ENCODE measurements at places on chromosomes 3 and 15.

- no peaks in the 10 kb centered on the region for H3K36me3 ChIP-seq
- H3K27me3 ChIP-seq = no peaks in the 10 kb centered on the region
- no peak overlapping the region for H3K4me3 ChIP-seq
- peaks cover 42% of the 10 kb centered on the region for H3K4me1 ChIP-seq
Measured at GRCh38 chr15:47565949-47566348, 151.4 kb upstream of the SEMA6D start.

- peaks cover 5% of the 10 kb centered on the region for H3K4me1 ChIP-seq
- H3K27ac ChIP-seq = no peak overlapping the region
- H3K27me3 ChIP-seq = peaks cover 6% of the 10 kb centered on the region
- DNase-seq = no peak
Measured at GRCh38 chr15:60721257-60721626, 242.3 kb upstream of the ICE2 start.

- no peaks in the 10 kb centered on the region for H3K4me1 ChIP-seq
- DNase-seq = no peak
- H3K27ac ChIP-seq = no peak overlapping the region
- H3K4me3 ChIP-seq = no peak overlapping the region
- no peaks in the 10 kb centered on the region for H3K36me3 ChIP-seq
- H3K27me3 ChIP-seq = peaks cover 28% of the 10 kb centered on the region
Measured at GRCh38 chr3:190911382-190911781, 48.9 kb upstream of the GMNC start.

GRCh38 chr3:191470545-191470944, 9.6 kb downstream of the PYDC2 start:
- no peaks in the 10 kb centered on the region for H3K27me3 ChIP-seq
- H3K4me1 ChIP-seq = peaks cover 3% of the 10 kb centered on the region
